Dermis microvascular lymphatic vessel endothelial cell (primary cell): ENCODE measurements at places on chromosomes 12 and 14. TPM values are rescaled to one million over a fixed set of nuclear protein-coding genes. Genes with fewer than 3 reads are reported as not detected.

GRCh38 chr12:124604264-124604680 lies 36.9 kb upstream of the NCOR2 start:
- DNase-seq: no peak

DNA sequence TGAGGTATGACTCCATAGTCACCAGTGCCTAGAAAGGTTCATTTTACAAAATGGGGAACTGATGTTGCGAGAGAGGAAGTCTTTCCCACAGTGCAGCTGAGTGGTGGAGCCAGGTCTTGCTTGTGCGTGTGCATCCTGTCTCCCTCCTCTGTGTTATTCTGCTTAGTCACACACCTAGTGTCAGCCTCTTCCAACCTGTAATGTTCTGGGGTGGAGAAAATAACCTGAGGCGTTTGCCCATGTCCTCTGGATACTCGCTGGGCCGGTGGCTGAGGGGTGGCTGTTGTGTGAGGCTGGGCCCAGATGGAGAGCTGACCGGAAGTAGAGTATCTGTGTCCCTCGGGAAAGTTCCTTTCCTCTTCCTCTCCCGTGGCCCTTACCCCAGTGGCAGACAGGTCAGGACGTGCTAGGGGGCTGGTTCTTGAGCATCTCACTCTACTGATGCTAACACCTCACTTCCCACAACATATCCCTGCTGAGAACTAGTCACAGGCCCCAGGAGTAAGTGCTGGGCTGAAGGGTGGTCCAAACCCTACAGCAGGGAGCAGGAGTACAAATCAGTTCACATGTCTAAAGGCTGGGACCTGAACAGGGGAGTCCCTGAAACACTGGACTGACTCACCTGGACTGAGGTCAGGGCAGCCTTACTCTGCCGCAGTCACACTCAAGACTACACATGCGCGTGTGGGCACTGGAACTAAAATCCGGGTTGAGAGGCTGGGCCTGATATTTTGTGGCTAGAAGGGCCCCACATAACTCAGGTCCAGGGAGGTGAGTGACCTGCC lies 7.0 kb downstream of the MLF2 start:
- DNase-seq: no peak

The LRRC10 gene
- not detected in 2 replicates for total RNA-seq

DNA sequence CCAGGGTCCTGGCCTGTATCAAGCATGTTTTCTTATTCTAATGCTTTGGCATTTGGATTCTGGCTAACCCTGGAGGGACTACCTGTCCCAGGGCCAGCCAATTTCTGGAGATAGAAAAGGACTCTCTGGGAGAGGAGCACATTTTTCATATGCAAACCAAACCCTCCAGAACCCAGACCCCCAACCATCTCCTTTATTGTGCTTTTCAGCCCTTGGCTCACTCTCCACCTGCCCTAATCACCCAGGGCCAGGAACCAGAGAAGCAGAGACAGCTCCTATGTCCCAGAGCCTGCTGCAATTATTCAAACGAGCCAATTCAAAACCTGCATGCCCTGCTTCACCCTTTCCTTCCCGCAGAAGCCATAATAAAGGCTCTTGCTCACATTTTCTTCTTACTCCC lies 23.8 kb downstream of the HSPB8 start:
- no peak for DNase-seq

The DLGAP5 gene
- 8.7 and 33.6 TPM in 2 replicates for total RNA-seq

The LAG3 gene
- total RNA-seq: under 0.01 and 0.13 TPM in 2 replicates

DNA sequence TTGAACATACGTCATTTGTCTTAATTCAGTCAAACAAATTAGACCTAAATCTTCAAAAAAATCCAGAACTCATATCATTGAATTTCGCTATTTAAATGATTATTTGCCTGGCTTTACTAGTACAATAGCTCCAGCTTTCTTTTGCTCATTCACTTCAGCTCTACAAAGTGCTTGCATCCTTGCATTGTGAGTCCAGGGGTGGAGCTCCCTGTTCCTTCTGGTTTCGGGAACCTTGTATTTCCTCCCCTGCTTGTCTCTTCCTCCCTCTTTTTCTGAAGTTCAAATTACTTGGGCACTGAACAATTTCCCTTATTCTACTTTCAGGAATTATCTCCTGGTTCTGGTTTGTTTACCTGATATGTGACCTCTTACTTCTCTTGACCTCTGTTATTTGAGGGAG lies 58.1 kb upstream of the KITLG start:
- no peak for DNase-seq

GRCh38 chr12:96448300-96448699 lies 41.1 kb upstream of the CFAP54 start:
- DNase-seq: peak; percentile 85

The SERPINA12 gene
- total RNA-seq: not detected in 2 replicates

DNA sequence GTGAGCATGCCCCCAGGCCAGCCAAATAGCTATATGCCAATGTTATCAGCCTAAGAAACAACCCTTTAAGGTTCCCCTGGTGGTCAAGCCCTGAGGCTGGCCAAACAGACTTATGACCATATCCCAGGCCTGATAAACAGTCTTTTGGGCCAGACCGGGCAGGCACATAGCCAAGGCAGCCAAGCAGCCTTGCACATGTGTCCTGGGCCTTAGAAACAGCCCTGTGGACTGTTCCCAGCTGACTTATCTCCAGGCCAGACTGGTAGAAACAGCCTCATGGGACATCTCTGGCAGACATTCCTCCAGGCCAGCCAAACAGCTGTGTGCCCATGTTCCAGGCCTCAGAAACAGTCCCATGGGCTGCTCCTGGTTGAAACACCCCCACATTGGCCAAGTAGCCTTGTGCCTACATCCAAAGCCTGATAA lies 295.0 kb upstream of the MGAT4C start:
- DNase-seq: no peak

- DNase-seq: no peak
Measured at GRCh38 chr14:78997811-78998210, 827.6 kb downstream of the NRXN3 start.

The LYZ gene
- total RNA-seq: under 0.01 TPM in 1 of 2 replicates, not detected in the other

DNA sequence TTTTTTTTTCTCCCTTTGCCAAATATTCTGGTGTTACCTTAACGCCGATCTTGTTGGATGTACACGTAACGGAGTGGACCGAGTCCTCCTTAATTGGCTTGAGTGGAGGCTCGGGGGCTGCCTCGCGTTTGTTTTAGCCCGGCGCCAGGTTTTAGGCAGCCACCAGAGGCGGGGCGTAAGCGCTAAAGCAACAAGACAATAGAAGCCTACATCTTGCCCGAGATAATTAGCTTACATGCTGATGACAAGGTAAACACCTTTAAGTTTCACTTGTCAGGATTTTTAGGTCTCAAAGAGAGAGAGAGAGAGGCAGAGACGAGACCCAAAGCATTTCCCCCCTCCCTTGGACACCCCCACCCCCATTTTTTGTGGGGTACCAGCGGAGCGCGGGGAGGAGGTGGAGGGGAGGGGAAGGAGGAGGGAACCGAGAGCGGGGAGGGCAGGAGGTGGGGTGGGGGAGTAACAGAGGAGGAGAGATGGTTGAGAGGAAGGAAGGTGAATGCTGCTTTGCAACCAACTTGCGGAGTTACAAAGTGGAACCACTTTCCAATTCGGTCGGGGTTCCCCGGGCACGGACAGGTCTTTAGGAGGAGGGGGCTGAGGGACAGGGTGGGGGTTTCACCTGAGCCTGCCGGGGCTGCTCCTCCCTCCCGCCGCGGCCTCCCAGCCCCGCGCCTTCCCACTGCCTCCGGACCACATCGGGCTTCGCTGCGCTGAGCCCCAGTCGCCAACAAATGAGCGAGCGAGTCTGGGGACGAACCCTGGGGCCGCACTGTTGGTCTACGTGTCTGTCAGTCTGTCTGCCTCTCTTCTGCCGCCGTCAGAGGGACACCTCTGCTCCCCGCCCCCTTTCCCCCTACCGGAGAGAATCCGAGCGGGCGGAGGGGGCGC lies at the start of gene NKX2-1:
TSS of gene NKX2-1 (minus strand) at position 802 of the 891 bp plus-strand sequence. CDS start at position 699, 103 bp downstream.
- no peak for DNase-seq

- peak; percentile 62 for DNase-seq
Measured at GRCh38 chr12:123076604-123077297, 74.1 kb downstream of the PITPNM2 start.

The CLEC14A gene
- 84.2 and 116 TPM in 2 replicates for total RNA-seq

GRCh38 chr12:114408886-114409851 lies 3.2 kb upstream of the TBX5 start:
- DNase-seq: peak; percentile 3

DNA sequence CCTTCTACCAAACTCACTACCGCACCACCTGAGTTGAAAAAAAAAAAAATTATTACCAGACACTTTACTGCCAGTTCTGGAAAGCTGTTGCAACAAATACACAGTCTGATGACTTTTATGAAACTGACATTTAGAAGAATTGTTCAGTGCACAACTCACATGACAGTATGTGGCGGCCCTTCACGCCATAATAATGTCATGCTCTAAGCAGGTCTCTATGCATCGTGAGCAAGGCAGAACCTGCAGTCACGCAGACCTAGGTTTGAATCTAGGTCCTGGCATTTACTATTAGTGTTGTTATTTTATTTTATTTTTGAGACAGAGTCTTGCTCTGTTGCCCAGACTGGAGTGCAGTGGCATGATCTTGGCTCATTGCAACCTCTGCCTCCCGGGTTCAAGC lies 8.1 kb downstream of the MYL2 start:
- DNase-seq: no peak

- no peak for DNase-seq
Measured at GRCh38 chr12:46523446-46523845, 150.9 kb upstream of the SLC38A2 start.

DNA sequence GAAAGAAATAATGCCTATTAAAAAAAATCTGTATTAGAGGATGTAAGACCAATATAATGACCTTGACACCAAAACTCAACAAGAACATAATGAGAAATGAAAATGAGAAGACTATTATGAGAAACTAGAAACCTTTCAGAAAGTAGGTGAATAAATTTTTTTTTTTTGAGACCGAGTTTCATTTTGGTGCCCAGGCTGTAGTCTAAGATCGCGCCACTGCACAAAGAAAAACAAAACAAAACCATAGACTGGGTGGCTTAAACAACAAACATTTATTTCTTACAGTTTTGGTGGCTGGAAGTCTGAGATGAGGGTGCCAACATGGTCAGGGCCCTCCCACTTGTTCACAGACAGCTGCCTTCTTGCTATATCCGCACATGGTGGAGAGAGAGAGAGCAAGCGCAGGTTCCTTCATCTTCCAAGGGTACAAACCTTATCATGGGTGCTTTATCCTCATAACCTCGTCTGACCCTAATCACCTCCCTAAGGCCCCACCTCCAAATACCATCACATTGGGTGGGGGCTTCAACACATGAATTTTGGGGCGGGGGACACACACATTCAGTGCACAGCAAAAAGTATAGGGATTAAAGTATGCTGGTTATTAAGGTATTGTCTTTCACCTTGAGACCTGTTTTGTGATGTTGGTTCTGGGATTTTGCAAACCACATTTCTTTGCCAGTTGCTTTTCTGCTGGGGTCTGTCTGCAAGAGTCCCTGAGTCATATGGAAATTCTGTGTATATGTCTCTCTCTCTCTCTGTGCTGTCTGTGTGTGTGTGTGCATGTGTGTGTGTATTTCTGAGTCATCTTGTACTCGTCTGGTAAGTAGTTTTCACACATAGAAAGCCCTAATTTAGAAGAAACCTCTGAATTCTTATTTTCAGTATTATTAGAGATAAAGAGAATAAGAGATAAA lies 26.2 kb downstream of the ZCRB1 start:
- peak; percentile 16 for DNase-seq
